Naive thymus-derived CD4-positive, alpha-beta T cell (primary cell): ENCODE measurements at places on chromosomes 16 and 17. TPM values are rescaled to one million over a fixed set of nuclear protein-coding genes. Genes with fewer than 3 reads are reported as not detected.

The HIGD1B gene
- not detected for total RNA-seq

GRCh38 chr16:46739934-46740333 lies 8.2 kb downstream of the MYLK3 start:
- no peak for DNase-seq
- H3K27me3 ChIP-seq: no peaks in the 10 kb centered on the region
- no peak overlapping the region for H3K4me3 ChIP-seq
- no peaks in the 10 kb centered on the region for H3K36me3 ChIP-seq
- H3K4me1 ChIP-seq: no peaks in the 10 kb centered on the region

The TMEM106A gene
- total RNA-seq: 10.4 TPM

The ZNF205 gene
- not detected for total RNA-seq

The IL17C gene
- total RNA-seq: not detected

GRCh38 chr16:85536073-85536410 lies 77.1 kb upstream of the GSE1 start:
- no peak for DNase-seq
- no peaks in the 10 kb centered on the region for H3K27me3 ChIP-seq
- H3K27ac ChIP-seq: no peak overlapping the region

DNA sequence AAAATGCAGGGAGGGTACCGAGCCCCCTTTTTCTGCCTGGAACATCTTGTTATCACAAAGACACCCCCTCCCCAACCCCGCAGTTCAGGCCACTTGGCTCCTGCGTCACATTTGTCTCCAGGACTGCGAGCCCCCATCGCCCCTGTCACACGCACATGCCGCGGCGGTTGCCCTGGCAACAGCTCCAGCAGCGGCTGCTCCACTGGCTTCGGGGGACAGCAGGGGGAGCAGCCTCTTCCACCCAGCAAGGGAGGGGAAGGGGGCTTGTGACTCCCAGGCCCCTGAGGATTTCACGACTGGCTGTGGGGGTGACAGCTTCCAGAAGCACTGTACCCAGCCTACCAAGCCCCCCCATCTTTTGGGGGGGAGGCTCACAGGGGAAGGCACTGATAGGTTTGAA lies 2.6 kb downstream of the BAIAP3 start:
- no peak overlapping the region for H3K27ac ChIP-seq
- H3K4me1 ChIP-seq: peaks cover 27% of the 10 kb centered on the region
- no peaks in the 10 kb centered on the region for H3K27me3 ChIP-seq
- no peak for DNase-seq

DNA sequence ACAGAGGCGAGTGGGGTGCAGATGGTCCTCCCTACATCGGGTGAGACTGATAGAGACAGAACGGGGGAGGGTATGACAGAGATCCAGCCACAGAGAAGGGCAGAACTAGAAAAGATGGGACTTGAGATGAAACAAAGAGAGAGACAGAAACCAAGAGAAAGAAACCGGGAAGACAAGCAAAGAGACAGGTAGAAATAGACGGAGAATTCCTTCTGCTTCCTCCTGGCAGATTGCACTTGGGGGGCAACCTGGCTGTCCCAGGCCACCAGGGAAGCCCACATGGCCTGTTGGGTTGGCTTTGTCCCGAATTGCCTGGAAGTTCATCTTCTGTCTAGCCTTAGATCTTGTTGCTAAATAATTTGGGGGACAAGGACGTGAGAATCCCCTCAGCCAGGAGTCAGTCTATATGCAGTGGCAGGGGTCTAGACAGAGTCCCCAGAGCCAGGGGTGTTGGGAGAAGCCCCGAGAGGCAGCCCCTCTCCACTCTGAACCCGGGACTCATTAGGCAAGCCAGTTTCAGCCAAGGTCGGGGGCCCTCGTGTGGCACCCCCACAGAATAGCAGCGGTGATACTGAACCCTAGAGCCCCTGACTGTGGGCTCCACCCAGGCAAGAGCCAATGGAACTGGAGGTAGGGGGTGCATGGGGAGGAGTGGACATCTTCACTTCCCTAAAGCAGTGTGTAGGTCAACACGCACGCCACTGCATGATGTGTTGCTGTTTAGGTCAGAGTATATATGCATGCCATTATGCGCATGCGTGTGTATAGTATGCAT lies 627 bp upstream of the TSPOAP1 start:
- DNase-seq: peak; percentile 60
- peaks cover 4% of the 10 kb centered on the region for H3K4me1 ChIP-seq
- peaks cover 12% of the 10 kb centered on the region for H3K36me3 ChIP-seq
- peak overlapping the region; percentile 64 for H3K4me3 ChIP-seq

DNA sequence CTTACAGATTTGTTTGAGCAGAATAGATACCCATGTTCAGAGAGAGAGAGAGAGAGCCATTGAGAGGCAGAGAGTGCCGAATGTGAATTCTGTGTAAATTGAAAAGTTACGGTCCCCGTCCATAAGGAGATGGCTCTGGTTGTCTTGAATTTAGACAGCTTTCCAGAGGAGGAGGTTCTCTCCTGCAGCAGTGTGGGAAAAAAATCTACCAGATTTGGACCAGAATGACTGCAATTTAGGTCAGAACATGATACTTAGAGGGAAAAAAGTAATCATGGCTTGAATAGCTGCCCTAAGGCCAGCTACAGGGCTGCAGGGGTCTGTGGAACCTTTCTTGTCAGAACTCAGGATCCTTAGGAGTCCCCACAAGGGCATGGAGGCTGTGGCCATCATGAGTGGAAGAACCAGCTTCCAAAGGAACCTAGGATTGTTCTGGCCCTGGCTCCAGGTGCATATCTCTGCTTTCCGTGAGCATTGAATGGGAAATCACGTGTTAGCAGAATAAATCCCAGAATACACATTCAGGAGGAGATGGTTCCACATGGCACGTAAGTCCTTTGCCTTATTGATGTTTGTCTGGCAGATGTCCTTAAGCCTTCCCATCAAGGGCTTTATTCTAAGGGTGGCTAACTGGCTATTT lies 13.0 kb downstream of the PITPNC1 start:
- peaks cover 40% of the 10 kb centered on the region for H3K4me1 ChIP-seq

- DNase-seq: no peak
- no peaks in the 10 kb centered on the region for H3K36me3 ChIP-seq
- no peak overlapping the region for H3K27ac ChIP-seq
Observed at GRCh38 chr16:27720731-27721530, 171.0 kb downstream of the KATNIP start.
